ENCODE measurements at places on chromosomes 12 and 14. TPM values are rescaled to one million over a fixed set of nuclear protein-coding genes. Genes with fewer than 3 reads are reported as not detected.

The DDX11 gene
- total RNA-seq: 31.9 TPM

DNA sequence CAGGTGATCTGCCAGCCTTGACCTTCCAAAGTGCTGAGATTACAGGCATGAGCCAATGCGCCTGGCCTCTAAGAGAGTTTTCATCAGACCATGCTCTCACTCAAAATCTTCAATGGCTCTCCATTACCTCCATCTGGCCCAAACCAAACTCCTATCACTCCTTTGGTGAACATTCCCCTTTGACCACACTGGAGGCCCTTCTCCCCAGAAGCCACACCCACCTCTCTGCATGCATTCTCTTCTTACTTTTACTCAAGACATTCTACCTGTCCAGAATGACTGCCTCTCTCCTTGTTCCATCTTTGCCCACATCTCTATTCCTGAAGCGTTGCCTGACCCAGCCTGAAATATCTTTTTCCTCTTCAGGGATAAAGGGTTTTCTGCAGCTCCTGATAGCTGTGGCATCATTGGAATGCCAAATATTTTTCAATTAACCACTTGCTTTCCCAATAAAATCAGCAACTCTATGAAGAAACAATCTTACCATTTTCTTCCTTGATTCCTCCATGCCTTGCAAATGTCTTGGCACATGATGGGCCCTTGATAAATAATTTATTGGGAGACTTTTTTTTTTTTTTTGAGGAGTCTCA is 15.5 kb downstream of the PLEK2 start:
- DNase-seq: no peak

DNA sequence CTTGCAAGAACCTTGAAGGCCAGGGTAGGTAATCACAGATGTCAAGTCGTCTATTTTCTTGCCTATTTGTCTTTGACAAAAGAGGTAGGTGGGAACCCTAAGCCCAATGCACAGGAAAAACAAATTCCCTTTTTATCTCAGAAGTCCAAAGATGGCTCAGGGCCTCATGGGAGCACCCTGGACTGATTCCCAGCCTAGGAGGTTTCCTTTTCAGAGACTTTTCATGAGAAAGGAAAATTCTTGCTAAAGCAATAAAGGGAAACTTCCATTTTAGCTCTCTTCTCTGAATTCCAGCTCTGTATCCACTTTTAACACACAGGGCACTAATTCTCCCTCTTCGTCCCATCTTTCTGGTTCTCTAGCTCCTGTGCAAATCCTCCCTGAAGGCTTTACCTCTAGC is 1.2 kb downstream of the ZNF641 start:
- DNase-seq: no peak

- no peak for DNase-seq
These were observed 13.9 kb downstream of the GNS start for GRCh38 chr12:64745259-64745807.

GRCh38 chr12:3101309-3102024 is 24.3 kb downstream of the TSPAN9 start:
- DNase-seq: no peak

- DNase-seq: peak; percentile 44
These were observed 15.9 kb downstream of the COL2A1 start for GRCh38 chr12:47988073-47989022.

DNA sequence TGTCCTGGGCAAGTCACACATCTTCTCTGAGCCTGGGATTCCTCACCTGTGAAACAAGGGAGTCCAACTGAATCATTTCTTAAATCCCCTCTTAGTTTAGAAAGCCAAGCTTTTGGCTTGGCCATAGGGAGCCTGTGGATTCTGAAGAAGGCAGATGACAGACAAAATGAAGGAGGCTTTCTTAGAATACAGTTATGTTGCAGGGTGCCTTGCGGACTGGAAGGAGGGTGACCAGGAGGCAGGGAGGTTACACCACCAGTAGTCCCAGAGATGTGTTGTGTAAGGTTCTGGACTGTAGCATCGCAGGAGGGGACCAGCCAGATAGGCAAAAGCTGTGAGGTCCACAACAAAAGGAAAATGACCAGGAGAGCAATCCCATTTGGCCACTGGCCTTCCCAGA is 8.2 kb upstream of the ACVR1B start:
- no peak for DNase-seq

- no peak for DNase-seq
These were observed 1.0 kb downstream of the SLC6A12 start for GRCh38 chr12:212715-213526.

DNA sequence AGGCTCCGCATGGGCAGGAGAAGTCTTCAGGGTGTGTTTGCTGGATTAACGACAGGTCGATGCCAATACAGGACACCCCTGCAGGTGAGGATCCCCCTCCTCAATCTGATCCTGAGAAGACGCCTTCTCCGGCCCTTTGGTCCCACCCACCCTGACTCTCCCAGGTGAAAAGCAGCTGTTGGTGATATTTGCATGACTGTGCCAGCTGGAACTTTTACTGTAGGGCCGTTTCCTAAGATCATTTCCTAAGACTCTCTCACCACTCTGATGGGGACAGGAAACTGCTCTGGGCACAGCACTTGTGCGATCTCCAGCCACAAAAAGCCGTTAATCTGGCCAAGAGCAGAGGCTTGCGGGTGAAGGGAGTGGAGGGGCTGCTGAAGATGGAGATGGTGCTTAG is 16.8 kb upstream of the EIF5 start:
- DNase-seq: no peak

Data from glutamatergic neuron (in vitro differentiated cells).